ENCODE measurements at places on chromosomes 5 and 9.

DNA sequence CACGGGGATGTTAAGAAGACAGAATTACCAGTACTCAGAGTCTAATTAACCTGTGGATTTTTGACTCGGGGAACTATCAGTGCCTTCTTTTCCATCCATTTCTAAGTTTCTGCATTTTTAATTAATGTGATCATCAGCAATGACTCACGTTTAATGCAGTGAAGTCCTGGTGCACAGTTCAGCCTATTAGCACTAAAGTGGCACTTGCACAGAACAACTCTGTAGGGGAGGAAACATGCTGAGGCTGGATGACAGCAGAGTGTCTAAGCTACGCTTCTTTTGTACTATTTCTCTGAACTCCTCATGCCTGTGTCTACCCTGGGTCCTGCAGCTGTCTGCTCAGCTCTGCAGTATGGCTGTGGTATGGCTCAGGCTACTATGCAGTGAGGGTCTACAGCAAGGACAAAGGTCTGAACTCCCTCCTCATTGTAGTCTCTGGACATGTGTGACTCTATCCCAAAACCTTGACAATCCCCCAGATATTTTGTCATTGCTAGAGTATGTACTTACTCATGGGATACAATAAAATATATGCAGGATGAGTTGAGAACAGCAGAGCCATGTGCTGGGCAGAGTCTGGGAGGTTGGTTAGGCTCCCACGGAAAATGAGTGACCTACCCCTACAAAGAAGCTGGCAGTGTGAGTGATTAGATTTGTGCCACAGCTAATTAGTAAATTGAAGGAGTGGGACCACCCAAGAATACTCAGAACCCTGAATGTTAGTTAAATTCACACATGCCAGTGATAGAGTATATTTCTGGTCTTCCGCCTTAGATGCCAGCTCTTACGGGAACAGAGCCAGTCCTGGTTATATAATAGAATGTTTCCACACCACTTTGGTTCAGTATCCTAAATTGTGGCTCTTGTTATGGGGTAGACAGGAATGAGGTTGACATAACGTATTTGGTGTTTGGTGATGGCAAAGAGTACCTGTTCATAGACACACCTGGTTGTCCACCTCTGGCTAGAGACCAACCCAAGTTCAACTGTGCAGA, 148.0 kb downstream of the GHR start:
- no peak for DNase-seq

GRCh38 chr9:126615245-126615790, 1.6 kb downstream of the LMX1B start:
- DNase-seq, result peak; percentile 32

DNA sequence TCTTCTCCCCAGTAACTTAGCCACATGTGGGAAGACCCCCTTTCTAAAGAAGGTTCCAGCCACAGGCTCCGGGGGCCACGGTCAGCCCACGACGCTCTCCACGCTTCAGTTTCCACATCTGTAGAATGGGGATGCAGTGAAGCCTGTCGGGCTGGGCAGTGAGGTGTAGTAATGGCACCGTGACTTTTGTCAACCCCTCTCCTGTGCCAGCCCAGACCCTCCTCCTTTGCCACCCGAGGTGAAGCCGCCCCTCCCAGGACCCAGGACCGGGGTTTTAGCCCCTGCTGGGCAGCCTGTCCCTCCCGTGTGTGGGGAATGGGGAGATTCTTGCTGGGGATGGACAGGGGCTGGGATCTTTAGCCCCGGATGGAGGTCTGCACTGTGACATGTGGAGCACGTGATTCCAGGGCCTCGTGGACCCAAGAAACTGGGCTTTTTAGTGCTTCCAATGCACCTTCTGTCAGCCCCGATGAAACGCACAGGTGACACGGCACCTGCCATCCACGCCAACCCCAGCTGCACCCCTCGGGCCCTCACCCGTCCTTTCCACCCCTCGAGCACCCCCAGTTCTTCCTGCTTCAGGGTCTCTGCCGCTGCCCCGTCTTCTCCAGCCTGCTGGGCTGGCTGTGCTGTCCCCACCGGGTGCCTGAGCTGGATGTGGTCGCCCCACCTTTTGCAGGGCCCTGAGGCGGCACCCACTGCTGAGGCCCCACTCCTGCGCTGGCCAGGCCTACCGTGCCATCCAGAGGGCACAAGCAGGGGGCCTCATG, 13.4 kb upstream of the RNU6ATAC start:
- no peak for DNase-seq

- no peak for DNase-seq
These were observed 203.0 kb upstream of the TUT7 start for GRCh38 chr9:86557063-86557766.

GRCh38 chr9:78320875-78321496, 24.1 kb downstream of the PSAT1 start:
- no peak for DNase-seq

- DNase-seq, result no peak
These were observed 31.9 kb upstream of the MIER3 start for GRCh38 chr5:56983593-56984361.

- no peak for DNase-seq
These were observed 11.7 kb downstream of the B4GALT1 start for GRCh38 chr9:33155393-33155792.

- no peak for DNase-seq
These were observed 182.2 kb downstream of the PDE4D start for GRCh38 chr5:59711310-59711709.

GRCh38 chr9:2489838-2490314, 131.7 kb upstream of the VLDLR start:
- DNase-seq, result no peak

DNA sequence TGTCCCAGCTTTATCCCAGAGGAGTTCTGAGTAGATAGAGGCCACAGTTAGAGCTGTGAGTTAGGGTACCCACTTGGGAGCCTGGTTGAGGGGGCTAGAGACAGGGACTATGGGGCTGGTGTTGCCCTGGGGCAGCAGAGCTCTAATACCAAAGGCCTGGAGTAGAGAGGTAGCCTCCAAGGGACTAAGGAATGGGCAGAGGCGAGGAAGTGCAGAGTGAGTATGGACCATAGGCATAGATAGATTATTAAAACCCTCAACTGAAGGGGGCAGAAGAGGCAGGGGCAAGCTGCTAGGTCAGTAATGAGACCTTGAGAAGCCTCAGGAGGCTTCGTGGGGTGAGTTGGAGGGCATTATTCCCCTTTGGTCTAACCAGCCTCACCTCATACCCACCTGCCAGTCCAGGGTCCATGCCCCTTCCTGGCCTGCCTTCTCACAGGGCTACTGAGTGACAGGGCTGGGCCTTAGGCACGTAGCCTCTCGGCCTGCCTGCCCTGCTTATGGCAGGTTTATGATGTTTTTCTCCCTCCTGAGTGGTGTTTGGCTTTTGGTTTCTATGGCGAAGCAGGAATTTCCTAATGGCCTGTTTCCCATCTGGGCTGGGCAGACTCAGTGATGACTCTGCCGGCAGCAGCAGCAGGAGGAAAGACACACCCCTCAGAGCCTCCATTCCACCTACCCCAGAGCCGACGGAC, 8.0 kb downstream of the PDLIM4 start:
- DNase-seq, result no peak

DNA sequence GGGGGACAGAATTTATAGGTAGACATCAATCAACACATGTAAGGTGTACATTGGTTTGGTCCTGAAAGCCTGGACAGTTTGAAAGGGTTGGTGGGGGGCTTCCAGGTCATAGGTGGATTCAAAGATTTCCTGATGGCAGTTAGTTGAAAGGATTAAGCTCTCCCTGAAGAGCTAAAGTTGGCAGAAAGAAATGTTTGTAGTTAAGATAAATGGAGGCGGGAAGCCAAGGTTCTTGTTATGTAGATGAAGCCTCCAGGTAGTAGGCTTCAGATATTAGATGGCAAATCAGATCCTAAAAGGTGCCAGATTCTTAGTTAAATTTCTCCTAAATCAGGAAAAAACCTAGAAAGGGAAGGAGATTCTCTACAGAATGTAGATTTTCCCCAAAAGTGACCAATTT, 9.0 kb upstream of the LRRTM2 start:
- no peak for DNase-seq

DNA sequence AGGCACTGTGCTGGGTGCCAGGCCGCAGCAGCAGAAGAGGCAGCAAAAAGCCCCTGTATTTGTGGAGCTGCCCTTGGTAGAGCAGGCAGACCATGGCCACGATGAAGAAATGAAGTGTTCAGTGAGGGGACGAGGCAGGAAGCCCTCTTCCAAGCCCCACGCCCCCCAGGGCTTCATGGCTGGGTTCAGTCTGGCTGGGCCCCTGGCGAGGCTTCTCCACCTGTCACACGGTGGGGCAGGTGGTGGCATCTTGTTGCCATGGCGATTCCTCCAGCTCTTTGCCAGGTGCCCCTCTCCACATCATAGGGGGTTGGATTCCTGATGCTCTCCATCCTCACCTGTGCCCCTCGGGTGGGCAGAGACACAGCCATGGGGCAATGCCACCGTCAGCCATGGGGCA, 21.5 kb downstream of the ADGRD2 start:
- DNase-seq, result no peak

GRCh38 chr5:41891066-41891707, 13.0 kb upstream of the RIMOC1 start:
- no peak for DNase-seq

GRCh38 chr5:137078171-137078665, 420.9 kb downstream of the SPOCK1 start:
- no peak for DNase-seq

- no peak for DNase-seq
These were observed 105.3 kb downstream of the PAX5 start for GRCh38 chr9:36928670-36929349.
